Astrocyte (in vitro differentiated cells and primary cell): ENCODE measurements at places on chromosomes 11 and 22. TPM values are rescaled to one million over a fixed set of nuclear protein-coding genes. Genes with fewer than 3 reads are reported as not detected.

GRCh38 chr11:27688076-27688475, 12.2 kb downstream of the BDNF start:
- no peak overlapping the region for H3K4me3 ChIP-seq
- H3K27me3 ChIP-seq, result no peaks in the 10 kb centered on the region
- DNase-seq, result no peak
- H3K4me1 ChIP-seq, result no peaks in the 10 kb centered on the region
- H3K27ac ChIP-seq, result no peak overlapping the region
- no peaks in the 10 kb centered on the region for H3K36me3 ChIP-seq

DNA sequence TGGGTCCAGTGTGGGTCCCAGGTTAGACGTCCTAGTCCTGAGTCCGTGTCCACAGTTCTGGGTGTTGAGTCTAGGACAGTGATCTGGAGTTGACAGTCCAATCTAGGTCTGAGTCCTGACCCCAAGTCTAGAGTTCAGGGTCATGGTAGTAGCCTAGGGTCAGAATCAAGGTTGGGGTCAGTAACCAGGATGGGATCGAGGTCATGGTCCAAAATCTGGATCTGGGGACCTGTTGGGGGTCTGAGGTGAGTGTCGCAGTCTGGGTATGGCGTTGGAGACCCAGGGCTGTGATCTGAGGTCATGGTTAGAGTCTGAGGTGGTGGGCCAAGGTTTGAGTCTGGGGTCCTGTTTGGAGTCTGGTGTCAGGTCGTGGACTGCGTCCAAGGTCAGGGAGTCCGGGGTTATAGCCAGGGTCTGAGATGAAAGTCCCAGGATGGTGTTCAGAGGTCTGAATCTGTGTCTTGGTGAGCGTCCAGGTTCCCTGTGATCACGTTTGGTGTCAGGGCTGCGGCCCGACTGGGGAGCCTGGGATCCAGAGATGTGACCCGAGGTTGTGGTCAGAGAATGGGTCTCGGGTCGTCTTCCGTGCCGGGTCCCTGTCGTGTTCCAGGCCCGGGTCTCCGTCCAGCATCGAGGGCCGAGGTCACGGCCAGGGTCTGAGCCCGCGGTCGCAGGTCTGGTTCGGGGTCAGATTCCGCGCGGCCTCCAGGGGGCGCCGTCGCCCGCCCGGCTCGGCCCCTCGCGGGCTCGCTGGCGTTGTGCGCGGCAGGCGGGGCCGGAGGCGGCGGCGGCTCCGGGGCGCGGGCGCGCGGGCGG, 432 bp upstream of the GRK2 start:
- no peaks in the 10 kb centered on the region for H3K27me3 ChIP-seq
- H3K36me3 ChIP-seq, result no peaks in the 10 kb centered on the region
- no peak for DNase-seq
- H3K27ac ChIP-seq, result no peak overlapping the region
- peak overlapping the region; percentile 41 for H3K4me3 ChIP-seq

Gene SLC22A12
- total RNA-seq, result not detected in 2 replicates

- no peak for DNase-seq
- no peaks in the 10 kb centered on the region for H3K27me3 ChIP-seq
- H3K4me3 ChIP-seq, result no peak overlapping the region
- H3K27ac ChIP-seq, result no peak overlapping the region
- H3K36me3 ChIP-seq, result no peaks in the 10 kb centered on the region
- H3K4me1 ChIP-seq, result no peaks in the 10 kb centered on the region
Observed at GRCh38 chr11:103545551-103545950, 436.3 kb downstream of the DYNC2H1 start.

DNA sequence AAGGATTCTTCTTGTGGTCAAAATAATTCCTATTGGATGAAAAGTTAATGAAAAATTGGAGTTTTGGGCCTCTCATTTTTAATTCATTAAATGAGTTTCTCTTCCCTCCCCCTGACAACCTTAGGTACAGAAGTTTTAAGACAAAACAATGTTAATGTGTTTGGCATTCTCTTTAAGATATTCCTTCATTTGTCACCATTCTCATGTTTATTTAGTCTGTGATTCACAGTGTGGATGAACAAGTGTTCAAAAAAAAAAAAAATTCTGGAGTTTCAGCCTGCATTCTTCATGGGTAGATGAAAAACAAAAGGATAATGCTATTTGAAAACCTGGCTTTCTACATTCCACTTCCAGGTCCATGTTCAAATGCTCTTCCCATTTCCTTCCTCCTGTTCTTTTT, 172.6 kb upstream of the LUZP2 start:
- peak; percentile 75 for DNase-seq
- H3K4me3 ChIP-seq, result no peak overlapping the region
- H3K27me3 ChIP-seq, result no peaks in the 10 kb centered on the region
- H3K27ac ChIP-seq, result peak overlapping the region; percentile 4
- H3K36me3 ChIP-seq, result no peaks in the 10 kb centered on the region

GRCh38 chr22:35752006-35752862, 34.6 kb downstream of the APOL5 start:
- peaks cover 30% of the 10 kb centered on the region for H3K36me3 ChIP-seq
- no peaks in the 10 kb centered on the region for H3K27me3 ChIP-seq
- peaks cover 6% of the 10 kb centered on the region for H3K4me1 ChIP-seq
- no peak overlapping the region for H3K27ac ChIP-seq

DNA sequence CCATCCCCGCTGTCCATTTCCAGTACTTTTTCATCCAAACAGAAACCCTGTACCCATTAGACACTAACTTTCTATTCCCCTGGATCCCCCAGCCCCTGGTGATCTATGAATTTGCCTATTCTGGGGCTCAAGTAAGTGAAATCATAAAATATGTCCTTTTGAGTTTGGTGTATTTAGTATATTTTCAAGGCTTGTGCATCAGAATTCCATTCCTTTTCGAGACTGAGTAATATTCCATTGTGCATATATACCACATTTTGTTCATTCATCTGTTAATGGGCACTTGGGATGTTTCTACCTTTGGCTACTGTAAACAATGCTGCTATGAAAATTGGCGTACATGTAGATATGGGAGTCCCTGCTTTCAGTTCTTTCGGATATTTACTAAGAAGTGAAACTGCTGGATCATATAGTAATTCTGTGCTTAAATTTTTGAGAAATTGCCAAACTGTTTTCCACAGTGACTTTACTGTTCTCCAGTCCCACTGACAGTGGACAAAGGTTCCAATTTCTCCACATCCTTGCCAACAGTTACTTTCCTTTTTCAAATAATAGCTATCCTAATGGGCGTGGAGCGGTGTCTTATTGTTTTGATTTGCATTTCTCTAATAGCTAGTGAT, 16.1 kb downstream of the APLP2 start:
- H3K27ac ChIP-seq, result no peak overlapping the region
- H3K36me3 ChIP-seq, result no peaks in the 10 kb centered on the region
- H3K27me3 ChIP-seq, result no peaks in the 10 kb centered on the region
- H3K4me3 ChIP-seq, result no peak overlapping the region
- DNase-seq, result no peak
